Stimulated activated CD8-positive, alpha-beta memory T cell treated with anti-CD3 and anti-CD28 coated beads, Interleukin-2, amount 100 ng/mL, for 1 hour (primary cell): ENCODE measurements at places on chromosomes 2 and 18.

- no peak for DNase-seq
These were observed 117.9 kb upstream of the COL5A2 start for GRCh38 chr2:189297446-189297845.

- no peak for DNase-seq
These were observed 10.9 kb downstream of the ANKRD23 start for GRCh38 chr2:96832754-96833507.

DNA sequence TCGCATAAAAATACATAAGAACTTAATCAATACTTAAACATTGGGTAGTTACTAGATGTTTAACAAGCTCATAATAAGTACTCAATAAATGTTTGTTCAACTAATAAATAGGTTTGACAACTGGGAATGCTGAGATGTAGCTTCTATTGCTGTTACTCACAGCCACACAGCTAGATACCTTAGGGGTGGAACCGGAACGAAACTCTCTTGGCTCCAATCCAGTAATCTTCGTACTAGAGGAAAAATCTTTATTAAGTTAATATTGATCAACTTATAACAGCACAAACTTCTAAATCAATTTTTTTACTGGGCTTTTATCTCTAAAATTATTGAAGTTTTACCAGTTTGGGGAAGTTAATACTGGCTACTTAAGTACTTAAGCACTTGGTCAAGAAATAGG is 247.8 kb downstream of the PAX3 start:
- no peak for DNase-seq

DNA sequence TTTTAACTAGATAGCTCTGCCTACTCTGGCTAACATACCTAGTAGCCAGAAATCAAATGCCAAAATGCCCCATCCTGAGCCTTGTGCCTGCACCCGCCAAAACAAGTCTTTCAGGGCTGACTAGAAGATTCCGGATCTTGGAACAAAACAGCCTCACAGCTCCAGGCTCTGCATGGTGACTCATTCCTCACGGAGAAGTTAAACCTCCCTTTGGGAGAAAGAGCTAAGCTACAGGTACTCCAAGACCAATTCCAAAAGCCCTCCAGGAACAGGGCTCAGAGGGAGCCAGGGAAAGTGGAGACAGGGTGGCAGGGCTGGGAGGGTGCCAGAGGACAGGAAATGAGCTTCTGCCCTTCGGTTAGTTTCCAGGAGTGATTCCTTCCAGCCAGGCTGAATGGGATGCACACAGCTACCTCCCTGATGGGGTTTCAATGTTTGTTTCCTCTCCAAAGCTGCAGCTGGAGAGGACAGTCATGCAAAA is 295.6 kb downstream of the TNS1 start:
- no peak for DNase-seq
